ENCODE measurements at places on chromosomes 5 and 9. TPM values are rescaled to one million over a fixed set of nuclear protein-coding genes. Genes with fewer than 3 reads are reported as not detected.

The SV2C gene
- 0.52 TPM for total RNA-seq

The CDC25C gene
- 2.0 TPM for total RNA-seq

The CCDC69 gene
- 66.4 TPM for total RNA-seq

The LCP2 gene
- 110 TPM for total RNA-seq

The DBH gene
- 0.08 TPM for total RNA-seq

The NUDT12 gene
- 15.6 TPM for total RNA-seq

The CNTNAP3 gene
- total RNA-seq = 5.1 TPM

DNA sequence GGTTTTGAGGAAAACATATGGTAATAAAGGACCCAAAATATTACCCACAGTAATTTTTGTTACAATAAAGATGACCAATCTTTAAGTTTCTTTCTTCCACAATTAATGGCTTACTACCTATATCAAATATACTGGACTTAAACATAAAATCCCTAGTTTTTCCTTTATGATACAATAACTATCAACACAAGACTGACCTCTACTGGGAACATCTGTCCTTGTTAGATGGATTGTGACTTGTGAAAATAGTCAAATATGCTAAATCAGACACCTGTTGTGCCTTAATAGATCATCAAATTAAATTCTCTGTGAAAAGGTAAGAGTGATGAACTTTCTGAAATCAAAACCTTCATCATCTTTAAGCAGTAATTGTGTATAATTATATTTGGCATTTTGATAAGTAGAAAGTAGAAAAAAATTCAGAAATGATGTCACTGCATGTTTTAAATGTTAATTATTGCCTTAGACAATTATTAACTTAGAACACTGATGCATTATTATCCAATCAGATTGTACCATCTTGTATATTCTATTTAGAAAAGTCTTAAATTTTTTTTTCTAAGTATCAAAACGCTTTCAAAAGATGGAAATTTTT is 113.6 kb downstream of the DEPDC1B start:
- H3K27ac ChIP-seq = no peak overlapping the region
- no peak overlapping the region for H3K4me3 ChIP-seq
- H3K36me3 ChIP-seq = no peaks in the 10 kb centered on the region
- no peak for DNase-seq
- no peaks in the 10 kb centered on the region for H3K27me3 ChIP-seq

DNA sequence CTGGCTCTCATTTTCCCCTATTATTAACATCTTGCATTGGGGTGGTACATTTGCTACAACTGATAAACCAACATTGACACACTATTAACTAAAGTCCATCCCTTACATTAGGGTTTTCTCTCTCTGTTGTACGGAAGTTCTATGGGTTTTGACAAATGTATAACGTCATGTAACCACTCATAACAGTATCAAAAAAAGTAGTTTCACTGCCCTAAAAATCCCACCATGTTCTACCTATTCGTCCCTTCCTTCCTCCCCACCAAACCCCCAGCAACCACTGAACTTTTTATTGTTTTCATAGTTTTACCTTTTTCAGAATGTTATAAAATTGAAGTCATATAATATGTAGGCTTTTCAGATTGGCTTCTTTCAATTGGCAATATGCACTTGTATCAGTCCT is 40.1 kb downstream of the MLLT3 start:
- H3K4me1 ChIP-seq = peaks cover 7% of the 10 kb centered on the region
- no peak overlapping the region for H3K27ac ChIP-seq
- no peak for DNase-seq
- no peaks in the 10 kb centered on the region for H3K27me3 ChIP-seq
- no peaks in the 10 kb centered on the region for H3K36me3 ChIP-seq

DNA sequence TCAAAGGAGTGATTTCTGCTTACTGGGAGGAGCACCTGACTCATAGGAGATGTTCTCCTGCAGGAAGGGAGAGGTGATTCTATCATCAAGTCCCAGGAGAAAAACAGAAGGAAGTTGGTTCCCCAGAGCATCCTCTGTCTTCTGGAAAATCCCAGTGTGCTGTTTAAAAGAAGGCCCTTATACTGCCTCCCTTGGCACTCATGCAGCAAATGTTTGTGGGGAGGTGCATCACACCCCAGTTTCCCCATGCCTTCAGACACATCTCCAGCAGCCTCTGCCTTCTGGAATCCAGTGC is 63.1 kb downstream of the PPARGC1B start:
- H3K4me3 ChIP-seq = no peak overlapping the region
- no peaks in the 10 kb centered on the region for H3K4me1 ChIP-seq
- no peak overlapping the region for H3K27ac ChIP-seq
- no peaks in the 10 kb centered on the region for H3K27me3 ChIP-seq

GRCh38 chr9:136806067-136806466 is 1.7 kb upstream of the RABL6 start:
- DNase-seq = no peak
- no peak overlapping the region for H3K27ac ChIP-seq
- H3K36me3 ChIP-seq = peaks cover 14% of the 10 kb centered on the region
- peaks cover 15% of the 10 kb centered on the region for H3K4me1 ChIP-seq

DNA sequence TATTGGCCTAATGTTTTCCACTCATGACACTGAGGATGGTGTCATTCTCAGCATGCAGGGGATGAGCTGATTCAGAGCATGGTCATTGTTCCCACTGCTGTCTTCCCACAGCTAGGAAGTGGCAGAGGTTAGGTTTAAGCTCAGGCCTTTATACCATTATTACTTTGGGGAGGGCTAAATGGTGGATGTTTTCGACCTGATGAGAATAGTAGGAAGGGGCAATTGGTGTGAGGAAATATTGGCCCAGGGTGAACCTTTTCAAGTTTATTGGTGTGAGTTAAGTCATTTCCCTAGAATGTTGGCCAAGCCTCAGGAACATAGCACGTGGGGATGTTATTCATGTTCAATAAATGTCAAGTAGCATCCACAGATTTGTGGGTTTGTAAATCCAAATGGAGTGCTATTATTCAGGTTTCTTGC is 59.6 kb downstream of the ARHGAP26 start:
- no peaks in the 10 kb centered on the region for H3K36me3 ChIP-seq
- no peak overlapping the region for H3K27ac ChIP-seq
- no peak for DNase-seq
- peaks cover 13% of the 10 kb centered on the region for H3K4me1 ChIP-seq
- H3K27me3 ChIP-seq = no peaks in the 10 kb centered on the region

DNA sequence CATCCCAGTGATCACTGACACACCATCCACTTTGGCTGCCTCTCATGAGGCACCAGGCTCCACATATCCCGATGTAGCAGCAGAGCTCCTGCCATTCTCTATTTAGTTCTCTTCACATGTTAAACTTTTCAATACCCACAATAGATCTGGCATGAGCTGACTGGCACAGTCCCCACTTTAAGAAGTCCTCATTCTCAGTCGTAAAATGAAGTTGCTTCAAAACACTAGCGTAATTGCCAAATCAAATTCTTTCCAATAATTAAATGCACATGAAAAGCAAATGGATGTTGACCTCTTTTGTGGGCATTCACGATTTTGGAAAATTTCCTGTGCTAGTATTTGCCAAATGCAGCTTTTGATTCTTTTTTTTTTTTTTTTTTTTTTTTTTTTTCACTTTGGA is 32.4 kb downstream of the HAPLN1 start:
- DNase-seq = no peak
- H3K4me3 ChIP-seq = no peak overlapping the region
- no peak overlapping the region for H3K27ac ChIP-seq
- H3K4me1 ChIP-seq = no peaks in the 10 kb centered on the region

GRCh38 chr5:10604975-10605374 is 41.1 kb downstream of the ANKRD33B start:
- H3K27me3 ChIP-seq = no peaks in the 10 kb centered on the region
- no peak overlapping the region for H3K4me3 ChIP-seq
- H3K4me1 ChIP-seq = peaks cover 37% of the 10 kb centered on the region
- DNase-seq = no peak
- no peak overlapping the region for H3K27ac ChIP-seq

DNA sequence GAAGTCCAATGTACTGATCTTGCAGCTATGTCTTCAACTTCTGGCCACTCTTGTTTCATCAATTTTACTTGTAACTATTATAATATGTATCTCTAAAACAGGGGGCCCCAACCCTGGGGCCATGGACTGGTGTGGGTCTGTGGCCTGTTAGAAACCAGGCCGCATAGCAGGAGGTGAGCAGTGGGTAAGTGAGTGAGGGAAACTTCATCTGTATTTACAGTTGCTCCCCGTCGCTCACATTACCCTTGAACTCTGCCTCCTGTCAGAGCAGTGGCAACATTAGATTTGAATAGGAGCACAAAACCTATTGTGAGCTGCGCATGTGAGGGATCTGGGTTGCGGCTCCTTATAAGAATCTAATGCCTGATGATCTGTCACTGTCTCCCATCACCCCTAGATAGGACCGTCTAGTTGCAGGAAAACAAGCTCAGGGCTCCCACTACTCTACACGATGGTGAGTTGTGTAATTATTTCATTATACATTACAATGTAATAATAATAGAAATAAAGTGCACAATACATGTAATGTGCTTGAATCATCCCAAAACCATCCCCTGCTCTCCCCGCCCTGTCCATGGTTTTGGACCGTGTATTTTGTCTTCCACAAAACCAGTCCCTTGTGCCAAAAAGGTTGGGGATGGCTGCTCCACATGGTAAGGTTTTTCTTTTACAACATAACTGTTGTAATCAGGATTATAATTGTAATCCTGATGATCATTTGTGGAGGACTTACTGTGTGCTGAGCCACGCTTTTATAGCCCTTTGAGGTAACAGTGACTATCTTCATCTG is 26.9 kb upstream of the SH3PXD2B start:
- H3K36me3 ChIP-seq = no peaks in the 10 kb centered on the region
- no peaks in the 10 kb centered on the region for H3K4me1 ChIP-seq
- no peak for DNase-seq

- DNase-seq = no peak
- H3K27ac ChIP-seq = no peak overlapping the region
- peak overlapping the region; percentile 49 for H3K4me3 ChIP-seq
- no peaks in the 10 kb centered on the region for H3K36me3 ChIP-seq
Measured at GRCh38 chr9:97039514-97039860, 545 bp upstream of the CTSV start.

DNA sequence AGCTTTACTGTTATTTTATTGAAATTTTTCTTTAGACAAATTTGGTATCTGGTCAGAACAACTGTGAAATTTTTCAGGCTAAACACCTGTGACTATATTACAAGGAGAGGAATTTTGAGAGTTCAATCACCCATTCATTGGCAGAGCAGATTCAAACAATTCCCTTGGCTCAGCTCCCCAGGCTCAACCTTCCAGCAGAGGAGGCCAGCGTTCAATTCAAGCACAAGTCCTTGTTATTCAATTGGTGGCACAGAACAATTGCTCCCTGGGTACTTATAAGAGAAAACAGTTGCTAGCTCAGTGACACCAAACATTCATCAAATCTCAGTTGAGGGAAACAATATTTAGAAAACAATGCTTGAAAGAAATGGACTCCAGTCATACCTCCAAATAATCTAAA is 83.3 kb downstream of the SUSD1 start:
- H3K27me3 ChIP-seq = no peaks in the 10 kb centered on the region
- H3K4me3 ChIP-seq = no peak overlapping the region
- peak; percentile 8 for DNase-seq
- H3K27ac ChIP-seq = no peak overlapping the region
- H3K4me1 ChIP-seq = peaks cover 10% of the 10 kb centered on the region

- H3K27ac ChIP-seq = no peak overlapping the region
- no peaks in the 10 kb centered on the region for H3K36me3 ChIP-seq
- no peak for DNase-seq
- no peaks in the 10 kb centered on the region for H3K27me3 ChIP-seq
- H3K4me1 ChIP-seq = no peaks in the 10 kb centered on the region
- H3K4me3 ChIP-seq = no peak overlapping the region
Measured at GRCh38 chr9:114690308-114690707, 8.3 kb upstream of the TEX48 start.

- H3K4me1 ChIP-seq = no peaks in the 10 kb centered on the region
- H3K27me3 ChIP-seq = no peaks in the 10 kb centered on the region
- no peaks in the 10 kb centered on the region for H3K36me3 ChIP-seq
- H3K27ac ChIP-seq = no peak overlapping the region
Measured at GRCh38 chr5:17806818-17807468, 172.7 kb downstream of the TAF11L14 start.

DNA sequence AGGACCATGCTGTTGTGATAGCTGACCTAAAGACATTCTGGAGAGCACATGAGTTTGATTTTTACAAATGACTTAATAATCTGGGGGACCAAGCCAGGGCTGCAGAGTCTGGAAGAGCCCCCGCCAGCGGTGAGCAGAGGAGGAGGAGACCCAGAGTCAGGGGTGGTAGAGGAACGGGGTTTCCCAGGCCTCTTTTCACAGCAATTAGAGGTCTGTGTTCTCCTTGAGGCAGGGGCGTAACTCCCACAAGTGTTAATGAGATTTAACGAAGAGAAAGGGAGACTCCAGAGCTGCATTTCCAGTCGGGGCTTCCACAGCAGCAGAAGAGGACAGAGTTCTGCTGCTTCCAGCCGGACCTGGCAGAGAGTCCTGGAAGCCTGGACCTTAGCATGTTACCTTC is 137.9 kb upstream of the SLC24A2 start:
- H3K4me3 ChIP-seq = no peak overlapping the region
- no peaks in the 10 kb centered on the region for H3K27me3 ChIP-seq
- H3K27ac ChIP-seq = no peak overlapping the region
- H3K36me3 ChIP-seq = no peaks in the 10 kb centered on the region

GRCh38 chr5:171537070-171537849 is 117.8 kb downstream of the FGF18 start:
- no peaks in the 10 kb centered on the region for H3K4me1 ChIP-seq
- H3K4me3 ChIP-seq = no peak overlapping the region
- peaks cover 7% of the 10 kb centered on the region for H3K27me3 ChIP-seq

DNA sequence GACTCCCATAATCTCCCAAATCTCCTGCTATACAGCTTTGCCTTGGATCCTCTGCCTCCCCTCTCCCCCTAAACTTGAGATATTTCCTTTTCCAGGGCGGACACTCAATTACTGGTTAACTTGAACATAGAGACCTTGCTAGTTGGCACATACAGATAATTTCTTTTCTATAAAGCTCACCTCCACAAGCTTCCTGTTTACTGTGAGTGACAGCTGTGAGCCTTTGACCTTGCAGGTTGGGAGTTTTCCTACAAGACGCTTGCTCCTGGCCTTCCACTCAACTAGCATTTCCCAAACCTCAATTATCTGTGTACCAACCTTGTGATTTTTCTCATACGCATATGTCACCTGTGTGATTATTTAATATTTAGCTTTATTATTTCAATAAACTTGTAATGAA is 114.5 kb downstream of the GNA14 start:
- peak overlapping the region; percentile 55 for H3K27ac ChIP-seq
- no peaks in the 10 kb centered on the region for H3K4me1 ChIP-seq
- H3K27me3 ChIP-seq = no peaks in the 10 kb centered on the region

GRCh38 chr9:108972626-108973209 is 38.5 kb downstream of the ABITRAM start:
- H3K27ac ChIP-seq = no peak overlapping the region
- no peak for DNase-seq
- H3K36me3 ChIP-seq = peaks cover 11% of the 10 kb centered on the region
- peaks cover 2% of the 10 kb centered on the region for H3K4me1 ChIP-seq
- no peak overlapping the region for H3K4me3 ChIP-seq

DNA sequence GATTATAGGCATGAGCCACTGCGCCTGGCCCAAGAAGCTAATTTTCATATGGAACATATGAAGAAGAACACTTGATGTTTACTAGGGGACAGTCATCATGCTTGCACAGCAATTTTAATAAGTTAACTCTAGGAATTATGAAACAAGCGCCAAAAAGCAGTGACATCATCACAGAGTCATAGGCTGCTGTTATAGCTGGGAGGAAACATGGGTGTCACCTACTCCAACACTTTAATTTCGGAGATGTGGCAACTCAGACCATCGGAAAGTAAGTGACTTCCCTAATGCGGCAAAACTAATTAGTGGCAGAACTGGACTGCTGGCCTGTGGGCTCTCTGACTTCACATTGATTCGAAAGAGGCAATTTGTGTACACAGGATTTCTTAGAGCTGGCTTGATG is 38.1 kb upstream of the EQTN start:
- no peak overlapping the region for H3K4me3 ChIP-seq
- no peak for DNase-seq
- no peak overlapping the region for H3K27ac ChIP-seq
- H3K27me3 ChIP-seq = no peaks in the 10 kb centered on the region
- H3K4me1 ChIP-seq = peaks cover 28% of the 10 kb centered on the region
- H3K36me3 ChIP-seq = no peaks in the 10 kb centered on the region

Measured in left lung (tissue), 14 donors.